Right renal cortex interstitium (tissue), 3 donors: ENCODE measurements at places on chromosomes 12 and 14. TPM values are rescaled to one million over a fixed set of nuclear protein-coding genes. Genes with fewer than 3 reads are reported as not detected.

- no peak for DNase-seq
Observed at GRCh38 chr14:103801459-103801858, 45.9 kb downstream of the PPP1R13B start.

- DNase-seq: no peak
Observed at GRCh38 chr12:84408936-84409335, 503.7 kb downstream of the SLC6A15 start.

GRCh38 chr14:69712599-69713088 is 54.3 kb upstream of the SRSF5 start:
- DNase-seq: no peak

GRCh38 chr12:130768120-130768519 is 52.0 kb upstream of the RIMBP2 start:
- no peak for DNase-seq

Gene TAS2R9
- not detected for polyA plus RNA-seq

Gene AHNAK2
- polyA plus RNA-seq: 1.4 TPM

Gene SLC22A17
- polyA plus RNA-seq: 50.4 TPM

- no peak for DNase-seq
Observed at GRCh38 chr14:56754921-56755320, 55.4 kb downstream of the OTX2 start.

DNA sequence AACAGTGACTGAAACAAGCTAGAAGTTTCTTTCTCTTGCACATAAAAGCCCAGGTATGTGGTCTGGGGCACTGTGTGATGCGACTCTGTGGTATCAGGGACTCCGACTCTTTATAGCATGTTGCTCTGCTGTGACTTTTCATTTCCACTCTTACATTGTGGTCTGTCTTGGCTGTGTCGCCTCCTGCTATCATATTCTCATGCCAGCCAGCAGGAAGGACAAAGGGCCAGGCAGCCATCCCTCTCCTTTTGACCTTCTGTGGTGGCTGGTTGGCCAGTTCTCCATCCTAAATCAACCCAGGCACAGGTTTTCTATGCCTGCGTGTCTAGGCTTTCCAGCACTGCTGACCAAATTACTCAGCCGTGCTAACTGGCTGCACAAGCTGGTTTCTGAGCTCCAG is 8.0 kb downstream of the ACAD10 start:
- DNase-seq: no peak

DNA sequence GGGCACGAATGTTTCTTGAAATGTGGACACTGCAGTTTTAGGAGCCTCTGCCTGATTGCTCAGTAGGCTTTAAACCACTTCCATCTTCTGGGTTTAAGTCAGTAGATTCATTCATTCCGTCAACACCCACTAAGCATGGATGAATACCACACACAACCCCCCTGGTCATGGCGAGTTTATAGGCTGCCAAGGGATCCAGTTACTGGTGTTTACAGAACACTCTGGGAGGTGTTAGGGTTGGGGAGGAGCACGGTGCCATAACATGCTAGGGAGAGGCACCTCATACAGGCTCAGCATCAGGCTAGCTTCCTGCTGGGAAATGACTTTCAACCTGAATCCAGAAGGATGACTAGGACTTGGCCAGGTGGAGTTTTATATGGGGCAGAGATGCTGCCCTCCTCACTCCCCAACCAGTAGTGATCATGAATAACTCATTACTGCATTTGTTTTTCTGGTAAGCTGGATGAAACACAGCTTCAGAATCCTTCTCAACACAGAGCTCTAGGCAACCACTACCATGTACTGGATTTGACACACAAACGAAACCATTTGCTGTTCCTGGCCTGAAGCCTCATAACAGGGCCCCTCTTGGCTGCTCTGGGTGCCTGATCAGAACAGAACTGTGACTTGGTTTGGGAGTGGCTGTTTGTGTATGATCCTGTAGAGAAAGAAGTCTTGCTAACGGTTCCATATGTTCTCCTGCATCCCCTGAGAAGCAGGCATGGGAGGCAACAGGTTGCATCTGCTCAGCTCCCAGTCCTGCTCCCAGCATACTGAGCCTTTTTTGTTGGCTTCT is 47.9 kb downstream of the FBXW8 start:
- no peak for DNase-seq

DNA sequence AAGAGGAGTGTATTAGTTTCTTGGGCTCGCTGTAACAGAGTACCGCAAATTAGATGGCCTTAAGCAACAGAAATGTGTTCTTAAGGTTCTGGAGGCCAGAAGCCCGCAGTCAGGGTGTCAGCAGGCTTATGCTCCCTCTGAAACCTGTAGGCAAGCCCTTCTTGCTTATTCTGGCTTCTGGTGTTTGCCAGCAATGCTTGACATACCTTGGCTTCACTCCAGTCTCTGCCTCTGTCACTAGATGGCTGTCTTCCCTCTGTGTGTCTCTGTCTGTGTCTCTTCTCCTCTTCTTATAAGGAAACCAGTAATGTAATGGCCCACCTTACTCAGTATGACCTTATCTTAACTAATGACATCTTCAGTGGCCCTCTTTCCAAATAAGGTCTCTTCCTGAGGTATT is 85.1 kb downstream of the DERA start:
- DNase-seq: no peak

GRCh38 chr14:91123201-91123600 is 9.3 kb downstream of the DGLUCY start:
- no peak for DNase-seq

DNA sequence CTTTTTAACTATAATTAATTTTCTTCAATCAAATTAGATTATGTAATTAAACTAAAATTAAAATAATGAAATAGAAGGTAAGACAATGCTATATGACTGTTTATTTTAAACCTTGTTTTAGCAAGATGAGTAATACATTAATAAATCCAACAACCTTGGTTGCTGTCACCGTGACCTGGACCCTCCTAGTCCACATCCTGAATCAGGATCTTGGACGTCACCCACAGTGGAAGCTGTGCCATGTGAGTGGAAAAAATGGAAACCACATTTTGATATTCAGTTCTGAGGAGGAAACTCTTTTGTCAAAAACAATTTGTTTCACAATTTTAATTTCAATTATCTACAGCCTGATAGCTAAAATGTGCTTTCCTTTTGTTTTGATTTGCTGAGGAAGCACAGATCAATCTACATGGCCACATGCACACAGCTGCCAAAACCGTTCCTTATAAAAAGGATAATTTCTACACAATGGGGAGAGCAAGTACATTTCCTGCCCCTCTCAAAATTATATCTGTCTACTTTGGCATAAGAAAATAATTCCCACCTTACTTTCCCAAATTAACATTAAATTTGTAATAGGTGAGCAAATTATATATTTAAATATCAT is 255.5 kb downstream of the RASSF9 start:
- DNase-seq: no peak

Gene SPTB
- 11.0 TPM for polyA plus RNA-seq

Gene FGF23
- 0.08 TPM for polyA plus RNA-seq

DNA sequence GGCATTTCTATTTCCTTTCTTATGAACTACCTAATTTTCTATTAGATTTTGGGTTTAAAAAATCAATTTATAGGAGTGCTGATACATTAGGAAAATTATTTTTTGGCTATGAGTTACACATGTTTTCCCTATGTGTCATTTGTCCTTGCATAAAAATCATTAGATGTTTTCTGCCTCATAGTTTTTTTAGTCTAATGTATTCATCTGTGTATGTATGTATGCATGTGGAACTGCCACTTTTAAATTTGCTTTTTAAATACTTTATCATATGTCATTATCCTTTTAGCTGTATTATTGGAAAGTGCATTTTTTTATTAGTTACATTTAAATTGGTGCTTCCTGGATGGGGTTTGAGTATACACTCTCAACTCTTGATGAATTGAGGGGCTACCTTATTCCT is 78.7 kb upstream of the CEP83 start:
- DNase-seq: no peak

DNA sequence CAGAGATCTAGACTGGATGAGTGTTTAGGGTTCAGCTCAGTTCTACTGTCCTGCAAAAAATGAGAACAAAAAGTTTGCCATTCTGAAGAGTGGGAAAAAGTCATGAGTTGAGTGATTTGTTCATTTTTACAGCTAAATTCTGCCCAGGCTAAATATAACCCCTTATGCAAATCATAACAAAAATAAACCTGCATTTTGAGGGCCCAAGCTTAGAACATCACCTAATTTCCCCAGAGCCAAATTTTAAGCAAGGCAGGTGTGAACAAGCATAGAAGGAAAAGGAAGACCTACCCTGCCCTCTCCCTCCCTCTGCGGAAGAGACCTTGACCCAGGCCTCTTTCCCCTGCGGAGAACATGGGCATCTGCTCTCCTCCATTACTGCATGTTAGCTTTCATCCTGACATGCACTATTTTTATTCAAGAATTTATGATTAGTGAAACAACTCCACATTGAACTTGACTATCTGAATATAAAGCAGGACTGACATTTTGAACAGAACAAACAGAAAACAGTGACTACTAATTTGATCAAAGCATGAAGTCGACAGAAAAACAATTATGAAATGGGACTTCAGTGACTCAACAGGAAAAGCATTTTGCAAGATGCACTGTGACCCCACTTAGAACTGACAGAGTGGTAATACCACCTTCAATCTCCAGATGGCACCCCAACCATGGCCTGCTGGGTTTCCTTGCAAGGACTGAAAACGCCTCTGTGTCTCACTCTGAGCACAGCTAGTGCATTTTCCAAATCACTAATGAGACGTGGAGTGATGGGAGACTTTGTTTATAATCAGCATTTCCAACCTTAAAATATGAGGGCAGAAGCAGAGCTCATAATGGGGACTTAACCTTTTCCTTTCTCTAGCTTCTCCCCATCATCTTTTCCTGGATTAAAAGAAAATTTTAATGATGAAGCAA is 30.9 kb upstream of the SELPLG start:
- peak; percentile 85 for DNase-seq

Gene PPM1H
- polyA plus RNA-seq: 29.2 TPM

Gene GRIP1
- 23.4 TPM for polyA plus RNA-seq

GRCh38 chr14:88669346-88669745 is 106.5 kb downstream of the ZC3H14 start:
- DNase-seq: no peak

DNA sequence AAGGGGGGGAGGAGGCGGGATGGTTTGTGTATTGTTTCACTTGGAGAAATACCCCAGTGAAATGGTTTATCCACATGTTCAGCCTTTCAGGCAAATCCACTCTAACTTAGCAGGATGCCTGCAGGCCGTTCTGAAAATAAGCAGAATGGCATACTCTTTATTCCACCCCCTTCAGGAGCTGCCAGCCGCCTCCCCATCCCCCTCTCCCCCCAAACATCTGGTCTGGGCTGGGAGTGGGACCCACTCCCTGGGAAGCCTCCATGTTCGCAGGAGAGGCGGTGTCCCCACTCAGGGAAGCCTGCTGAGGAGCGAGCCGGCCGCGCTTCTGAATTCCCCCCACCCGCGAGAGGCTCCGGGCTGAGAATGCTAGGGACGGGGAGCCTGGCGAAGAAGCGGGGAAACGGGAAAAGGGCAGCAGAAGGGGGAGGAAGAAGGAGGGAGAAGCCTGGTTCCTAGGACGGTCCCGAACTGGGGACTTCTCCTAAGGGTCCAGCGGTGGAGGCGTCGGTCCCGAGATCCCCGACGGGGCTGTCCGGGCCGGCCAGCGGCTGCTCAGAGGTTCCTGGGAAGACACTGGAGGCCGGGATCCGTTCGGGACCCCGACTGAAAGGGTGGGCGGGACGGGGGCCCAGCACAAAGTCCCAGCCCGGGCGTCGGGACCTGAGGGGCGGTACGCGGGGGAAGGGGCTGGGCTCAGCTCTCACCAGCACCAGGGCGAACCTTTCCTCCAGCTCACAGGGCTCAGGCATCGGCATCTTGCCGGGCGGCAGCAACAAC is 666 bp downstream of the FMNL3 start:
- no peak for DNase-seq

- DNase-seq: no peak
Observed at GRCh38 chr12:26823390-26823789, 9.6 kb downstream of the ITPR2 start.

- DNase-seq: no peak
Observed at GRCh38 chr12:87428701-87429277, 600.4 kb downstream of the C12orf50 start.

Gene IL22
- polyA plus RNA-seq: not detected

GRCh38 chr12:104182144-104182543 is 33.4 kb upstream of the TXNRD1 start:
- DNase-seq: no peak

- no peak for DNase-seq
Observed at GRCh38 chr12:96034621-96035282, 635 bp downstream of the LTA4H start.

- DNase-seq: no peak
Observed at GRCh38 chr12:111414711-111415252, 9.1 kb downstream of the SH2B3 start.

- DNase-seq: no peak
Observed at GRCh38 chr12:11446372-11446771, 51.0 kb upstream of the PRB2 start.

GRCh38 chr12:96720363-96720705 is 186.7 kb upstream of the NEDD1 start:
- DNase-seq: no peak

- no peak for DNase-seq
Observed at GRCh38 chr12:123041811-123042655, 61.6 kb downstream of the ARL6IP4 start.

- no peak for DNase-seq
Observed at GRCh38 chr12:27498761-27499160, 25.2 kb upstream of the PPFIBP1 start.

Gene BICDL1
- 36.2 TPM for polyA plus RNA-seq

Gene GZMH
- polyA plus RNA-seq: 0.24 TPM

- peak; percentile 47 for DNase-seq
Observed at GRCh38 chr14:78598046-78598920, 428.1 kb downstream of the NRXN3 start.

DNA sequence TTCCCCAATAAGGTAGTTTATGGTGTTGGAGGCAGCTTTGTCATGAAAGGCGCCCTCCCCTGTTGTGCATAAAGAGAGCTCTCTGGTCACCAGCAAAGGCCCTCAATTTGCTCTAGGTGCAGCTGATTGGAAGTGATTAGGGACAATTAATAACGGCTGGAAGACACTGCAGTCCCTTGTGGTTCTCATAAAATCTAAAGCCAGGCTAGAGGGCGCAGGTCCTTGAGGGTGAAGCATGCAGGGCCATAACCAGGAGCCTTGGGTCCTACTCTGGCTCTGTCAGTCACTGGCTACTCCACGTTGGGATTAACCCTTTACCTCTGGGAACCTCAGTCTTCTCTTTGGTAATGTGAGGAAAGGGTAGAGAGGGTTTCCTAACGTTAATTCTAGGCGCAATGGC is 1.9 kb downstream of the DAAM1 start:
- DNase-seq: no peak

Gene PPP1CC
- polyA plus RNA-seq: 182 TPM

Gene NEUROD4
- not detected for polyA plus RNA-seq

Gene FERMT2
- 185 TPM for polyA plus RNA-seq
